ENCODE measurements at places on chromosomes 6 and 20. TPM values are rescaled to one million over a fixed set of nuclear protein-coding genes. Genes with fewer than 3 reads are reported as not detected.

GRCh38 chr6:111614833-111615582 is 9.3 kb upstream of the TRAF3IP2 start:
- DNase-seq: no peak

GRCh38 chr6:32082478-32082877 is 26.7 kb downstream of the TNXB start:
- no peak for DNase-seq

DNA sequence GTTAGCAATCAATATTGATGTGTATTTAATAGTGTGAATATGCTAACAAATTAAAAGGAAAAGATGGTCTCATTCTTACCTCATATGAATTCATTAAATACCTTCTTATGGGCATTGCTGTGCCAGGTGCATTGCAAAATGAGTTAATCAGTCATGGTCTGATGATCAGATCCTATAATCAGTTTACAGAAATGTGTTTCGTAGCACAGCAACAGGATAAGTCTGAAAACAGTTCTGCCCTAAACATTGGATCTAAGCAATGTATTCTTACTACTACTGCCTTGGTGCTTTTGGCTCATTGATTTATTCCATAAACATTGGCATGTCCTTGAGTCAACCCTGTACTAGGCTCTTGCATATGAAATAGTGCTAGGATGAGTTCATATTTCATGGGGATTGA is 417.0 kb upstream of the JAG1 start:
- no peak for DNase-seq

DNA sequence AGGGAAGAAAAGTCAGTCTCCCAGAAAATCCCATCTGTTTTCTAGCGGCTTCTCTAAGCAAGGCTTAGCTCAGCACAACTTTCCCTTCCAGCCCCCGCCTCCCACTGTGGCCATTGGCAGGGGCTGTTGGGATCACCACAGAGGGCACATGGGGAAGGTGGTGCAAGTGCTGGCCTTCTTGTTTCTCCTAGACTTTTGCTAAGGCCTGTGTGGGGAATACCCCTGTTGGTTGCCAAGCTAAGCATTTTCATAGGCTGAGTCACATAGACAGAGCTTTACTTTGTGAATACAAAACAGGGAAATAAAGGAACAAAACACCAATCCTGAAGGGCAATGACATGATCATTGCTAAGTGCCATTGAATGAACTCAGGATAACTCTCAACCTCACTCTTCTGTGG is 32.4 kb upstream of the TIAM2 start:
- no peak for DNase-seq

- DNase-seq: no peak
Measured at GRCh38 chr20:6051505-6051904, 2.4 kb downstream of the LRRN4 start.

The OPRM1 gene
- total RNA-seq: not detected

DNA sequence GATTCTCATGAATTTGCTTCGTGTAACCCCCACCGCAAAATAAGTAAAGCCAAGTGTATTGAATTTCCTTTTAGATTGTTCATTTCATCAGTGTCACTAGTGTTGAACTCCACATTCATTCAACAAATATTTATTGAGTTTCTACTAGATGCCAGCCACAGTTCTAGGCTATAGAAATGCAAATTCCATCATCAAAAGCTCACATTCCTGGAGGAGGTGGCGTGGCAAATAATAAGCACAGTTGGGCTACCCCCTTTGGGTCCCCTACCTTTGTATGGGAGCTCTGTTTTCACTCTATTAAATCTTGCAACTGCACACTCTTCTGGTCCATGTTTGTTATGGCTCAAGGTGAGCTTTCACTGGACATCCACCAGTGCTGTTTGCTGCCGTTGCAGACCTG is 12.7 kb upstream of the ME1 start:
- DNase-seq: no peak

- no peak for DNase-seq
Measured at GRCh38 chr6:92820601-92821000, 598.8 kb downstream of the EPHA7 start.

DNA sequence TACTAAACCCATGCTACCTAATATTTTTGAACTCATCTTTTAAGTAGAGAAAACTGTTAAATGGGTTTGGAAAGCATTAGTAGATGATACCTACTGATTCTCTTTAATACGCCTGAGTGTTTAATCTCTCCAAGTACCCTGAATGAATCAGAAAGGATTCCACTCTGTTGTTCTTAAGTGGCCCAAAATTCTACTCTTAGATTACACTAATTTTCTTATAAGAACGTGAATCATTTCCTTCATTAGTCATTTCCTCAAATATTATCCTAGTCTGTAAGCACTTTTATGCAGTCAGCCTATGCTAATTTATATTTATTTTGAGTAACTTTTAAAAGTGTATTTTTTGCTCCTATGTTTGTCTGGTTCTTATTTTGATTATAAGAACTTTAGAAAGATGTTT is 380.0 kb downstream of the BTBD9 start:
- DNase-seq: no peak

DNA sequence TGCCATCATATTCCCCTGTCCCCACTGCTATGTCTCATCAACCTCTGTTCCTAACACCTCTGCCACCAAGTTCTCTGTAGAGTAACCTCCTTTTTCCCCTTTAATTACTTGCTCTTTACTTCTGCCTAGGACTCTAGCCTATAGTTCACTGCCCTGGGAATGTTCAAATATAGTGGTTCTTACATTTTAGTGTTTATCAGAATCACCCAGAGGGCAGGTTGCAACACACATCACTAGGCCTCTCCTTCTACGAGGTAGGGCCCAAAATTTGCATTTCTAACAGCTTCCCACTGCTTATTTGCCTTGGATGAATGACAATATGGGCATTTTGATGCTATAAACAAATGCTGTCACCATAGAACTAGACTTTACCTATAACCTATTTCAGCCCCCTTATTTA is 23.1 kb upstream of the C6orf141 start:
- DNase-seq: no peak

GRCh38 chr6:35044145-35044745 is 96.9 kb downstream of the TCP11 start:
- no peak for DNase-seq

DNA sequence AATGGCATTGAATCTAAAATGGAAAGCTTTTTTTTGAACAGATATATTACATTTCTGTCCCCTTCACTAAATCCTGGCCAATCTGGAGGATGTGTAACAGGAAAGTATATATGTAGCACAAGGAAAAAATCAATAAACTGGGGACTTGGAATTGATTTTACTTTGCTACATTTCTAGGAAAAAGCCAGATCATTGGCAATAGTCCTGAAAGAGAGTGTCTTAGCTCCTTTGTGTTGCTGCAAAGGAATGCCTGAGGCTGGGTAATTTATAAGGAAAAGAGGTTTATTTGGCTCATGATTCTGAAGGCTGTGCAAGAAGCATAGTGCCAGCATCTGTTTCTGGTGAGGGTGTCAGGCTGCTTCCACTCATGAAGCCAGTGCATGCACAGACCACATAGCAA is 574.9 kb downstream of the HTR1B start:
- DNase-seq: no peak

GRCh38 chr6:45702849-45703739 is 312.6 kb downstream of the CLIC5 start:
- no peak for DNase-seq

The VIP gene
- total RNA-seq: not detected

DNA sequence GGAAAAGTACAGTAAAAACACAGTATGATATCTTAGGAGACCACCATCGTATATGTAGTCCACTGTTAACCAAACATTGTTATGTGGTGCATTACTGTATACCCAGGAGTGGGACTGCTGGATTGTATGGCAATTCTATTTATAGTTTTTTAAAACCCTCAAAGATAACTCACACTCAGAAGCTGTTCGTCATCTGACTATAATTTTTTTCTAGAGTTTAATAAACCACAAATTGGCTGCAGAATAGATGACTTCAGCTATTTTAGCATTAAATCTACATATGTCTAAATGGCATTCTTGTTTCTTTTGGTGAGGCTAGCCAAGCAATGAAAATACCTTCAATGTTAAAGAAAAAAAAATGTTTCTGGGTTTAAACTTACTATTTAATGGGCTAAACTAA is 134.2 kb upstream of the BMP5 start:
- no peak for DNase-seq

- no peak for DNase-seq
Measured at GRCh38 chr6:134560019-134560418, 242.1 kb upstream of the SGK1 start.

DNA sequence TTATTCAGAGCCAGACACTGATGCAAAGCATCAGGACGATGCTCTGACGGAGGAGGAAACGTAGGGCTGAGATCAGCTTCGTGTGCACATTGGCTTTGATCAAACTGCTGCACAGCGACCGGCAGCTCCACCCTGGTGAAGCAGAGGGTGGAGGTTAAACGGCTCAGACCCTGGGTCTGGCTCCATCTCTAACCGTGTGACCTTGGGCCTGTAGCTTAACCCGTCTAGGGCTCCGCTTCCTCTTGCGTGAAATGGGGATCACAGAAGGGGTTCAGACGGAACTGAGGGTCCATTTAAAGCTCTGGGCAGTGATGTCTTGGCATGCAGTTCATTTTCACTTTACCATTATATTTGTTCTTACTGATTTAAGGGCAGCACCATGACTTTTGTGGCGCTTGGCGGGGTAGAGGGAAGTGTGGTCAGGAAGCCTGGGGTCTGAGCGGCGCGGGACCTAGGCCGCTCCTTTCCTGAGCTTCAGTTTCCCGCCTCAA is 644 bp downstream of the RBL1 start:
- DNase-seq: no peak

GRCh38 chr6:14707971-14708465 is 537.9 kb upstream of the JARID2 start:
- no peak for DNase-seq

The C6orf132 gene
- 0.75 TPM for total RNA-seq

The BPIFB2 gene
- not detected for total RNA-seq

GRCh38 chr20:62741191-62741691 is 32.6 kb downstream of the NTSR1 start:
- peak; percentile 59 for DNase-seq

- DNase-seq: peak; percentile 56
Measured at GRCh38 chr20:32495949-32496348, 89.2 kb downstream of the NOL4L start.

The ATP6V1G2 gene
- 4.1 TPM for total RNA-seq

The LY6G6D gene
- not detected for total RNA-seq
